NCI-H2081 (cell line): ENCODE measurements at places on chromosomes 6 and 20.

GRCh38 chr6:153392156-153392555 lies 261.1 kb upstream of the RGS17 start:
- DNase-seq: no peak

DNA sequence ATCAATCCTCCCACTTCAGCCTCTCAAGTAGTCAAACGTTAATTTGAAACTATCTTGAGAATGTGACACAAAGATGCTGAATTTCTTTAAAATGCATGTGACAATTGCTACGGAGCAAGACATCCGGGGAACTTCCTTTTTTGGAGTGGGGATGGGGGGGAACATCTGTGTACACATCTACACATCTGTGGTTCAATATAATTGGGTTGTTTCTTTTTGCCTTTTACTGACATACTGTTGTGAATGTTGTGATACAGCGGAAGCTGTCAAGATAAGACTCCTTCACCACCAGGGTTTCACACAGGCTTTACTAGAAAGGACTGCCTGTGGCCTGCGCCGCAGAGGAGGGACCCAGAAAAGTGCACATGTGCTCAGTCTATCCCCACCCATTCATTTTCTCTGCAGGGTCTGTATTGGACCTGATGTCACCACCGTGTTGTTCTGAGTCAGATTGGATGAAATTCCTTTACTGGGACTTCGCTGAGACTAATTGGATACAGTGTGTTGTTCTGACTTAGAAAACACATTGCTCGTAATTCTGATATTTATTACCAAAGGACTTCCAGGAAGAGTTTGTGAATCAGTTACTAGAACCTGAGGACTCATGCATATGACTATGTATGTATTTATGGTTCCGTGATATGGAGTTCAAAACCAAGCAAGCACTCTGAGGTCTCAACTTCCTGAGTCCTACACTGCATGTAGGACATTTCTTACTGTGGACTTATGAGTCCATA lies 98.7 kb upstream of the SGK1 start:
- DNase-seq: no peak

DNA sequence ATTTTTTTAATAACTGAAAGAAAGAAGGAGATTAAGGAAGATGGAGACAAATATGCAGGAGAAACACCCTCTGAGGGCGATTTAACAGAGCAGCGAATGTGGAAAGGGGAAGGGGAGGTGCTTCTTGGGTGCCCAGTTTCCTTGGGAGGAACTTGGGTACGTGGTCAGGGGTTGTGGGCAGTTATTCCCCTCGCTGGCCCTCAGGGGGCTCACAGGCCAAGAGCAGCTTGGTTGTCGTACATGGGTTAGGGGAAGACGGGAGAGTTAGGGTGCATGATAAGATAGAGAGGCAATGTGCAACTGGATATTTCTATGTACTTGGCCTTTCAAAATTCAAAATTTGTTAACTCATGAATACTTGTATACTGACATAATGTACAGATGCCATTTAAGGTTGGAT lies 7.0 kb upstream of the TUBB2A start:
- no peak for DNase-seq

DNA sequence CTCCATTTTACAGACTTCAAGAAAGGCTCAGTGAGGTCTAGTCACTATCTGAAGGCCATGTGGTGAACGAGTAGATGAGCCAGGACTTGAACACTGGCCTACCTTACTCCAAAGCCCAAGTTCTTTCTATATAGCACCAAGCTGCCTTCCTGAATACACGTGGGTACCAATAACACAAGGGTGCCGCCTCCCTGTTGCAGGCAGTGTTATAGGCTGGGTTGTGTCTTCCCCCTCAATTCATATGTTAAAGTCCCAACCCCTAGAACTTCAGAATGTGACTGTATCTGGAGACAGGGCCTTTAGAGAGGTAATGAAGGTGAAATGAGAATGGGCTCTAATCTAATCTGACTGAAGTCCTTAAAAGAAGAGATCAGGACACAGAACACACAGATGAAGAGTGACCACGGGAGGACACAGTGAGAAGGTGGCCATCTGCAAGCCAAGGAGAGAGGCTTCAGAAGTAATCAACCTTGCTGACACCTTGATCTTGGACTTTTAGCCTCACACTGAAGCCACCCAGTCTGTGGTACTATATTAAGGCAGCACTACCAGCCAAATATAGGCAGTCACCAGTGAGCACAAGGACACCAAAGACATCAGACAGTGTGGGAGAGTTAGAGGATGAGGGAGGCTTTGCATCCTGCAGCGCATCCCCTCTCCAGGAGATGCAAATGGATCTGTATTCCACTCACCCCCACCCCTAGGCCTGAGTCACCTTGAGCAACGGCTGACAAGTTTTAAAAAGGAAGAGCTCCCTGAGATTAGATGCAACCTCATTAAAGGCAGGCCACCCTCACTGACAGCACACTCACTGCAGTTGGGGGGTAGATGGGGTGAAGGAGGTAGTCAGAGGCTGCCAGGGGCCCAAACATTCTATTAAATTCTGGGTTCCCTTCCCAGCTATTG lies 40.9 kb upstream of the LYRM2 start:
- DNase-seq: no peak
